ENCODE measurements at places on chromosomes 13 and 19.

DNA sequence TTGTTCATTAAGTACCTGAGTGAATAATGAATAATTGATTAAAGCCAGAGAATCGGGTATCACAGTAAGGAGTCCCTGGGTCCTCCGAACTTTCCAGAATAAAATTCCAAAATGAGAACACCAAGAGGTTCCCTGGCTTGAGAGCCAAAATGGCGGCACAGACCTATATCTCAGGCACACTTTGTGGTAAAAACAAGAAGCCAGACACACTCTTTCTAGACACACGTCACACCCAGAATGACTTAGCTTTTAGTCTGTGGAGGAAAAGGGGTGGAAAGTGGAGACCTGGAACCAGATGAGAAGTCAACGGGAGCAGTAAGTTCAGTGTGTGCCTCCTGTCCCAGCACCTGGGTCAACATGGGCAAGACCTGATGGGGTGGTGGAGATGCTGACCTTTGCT is 8.4 kb downstream of the ARL11 start:
- no peak for DNase-seq

GRCh38 chr13:86918682-86919081 is 752.5 kb upstream of the SLITRK5 start:
- no peak for DNase-seq

DNA sequence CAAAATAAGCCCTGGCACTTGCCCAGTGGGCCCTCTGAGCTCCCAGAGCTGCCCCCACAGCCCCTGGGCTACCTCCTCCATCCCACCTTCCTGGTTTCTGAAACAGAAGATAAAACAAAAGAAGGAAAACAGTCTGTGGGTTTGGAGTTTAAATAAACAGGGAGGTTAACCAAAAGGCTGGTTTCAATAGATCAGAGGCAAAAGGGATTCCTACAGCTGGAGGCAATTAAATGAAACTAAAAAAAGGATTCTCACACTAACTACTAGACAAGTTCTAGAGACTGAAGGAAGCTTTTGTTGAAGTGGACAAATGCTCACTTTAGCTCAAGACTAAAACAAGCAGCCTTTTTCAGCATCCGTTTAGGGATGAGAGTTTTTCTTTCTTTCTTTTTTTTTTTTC is 569.8 kb downstream of the FGF9 start:
- DNase-seq: no peak

GRCh38 chr13:108267347-108267746 is 2.2 kb upstream of the TNFSF13B start:
- DNase-seq: no peak

DNA sequence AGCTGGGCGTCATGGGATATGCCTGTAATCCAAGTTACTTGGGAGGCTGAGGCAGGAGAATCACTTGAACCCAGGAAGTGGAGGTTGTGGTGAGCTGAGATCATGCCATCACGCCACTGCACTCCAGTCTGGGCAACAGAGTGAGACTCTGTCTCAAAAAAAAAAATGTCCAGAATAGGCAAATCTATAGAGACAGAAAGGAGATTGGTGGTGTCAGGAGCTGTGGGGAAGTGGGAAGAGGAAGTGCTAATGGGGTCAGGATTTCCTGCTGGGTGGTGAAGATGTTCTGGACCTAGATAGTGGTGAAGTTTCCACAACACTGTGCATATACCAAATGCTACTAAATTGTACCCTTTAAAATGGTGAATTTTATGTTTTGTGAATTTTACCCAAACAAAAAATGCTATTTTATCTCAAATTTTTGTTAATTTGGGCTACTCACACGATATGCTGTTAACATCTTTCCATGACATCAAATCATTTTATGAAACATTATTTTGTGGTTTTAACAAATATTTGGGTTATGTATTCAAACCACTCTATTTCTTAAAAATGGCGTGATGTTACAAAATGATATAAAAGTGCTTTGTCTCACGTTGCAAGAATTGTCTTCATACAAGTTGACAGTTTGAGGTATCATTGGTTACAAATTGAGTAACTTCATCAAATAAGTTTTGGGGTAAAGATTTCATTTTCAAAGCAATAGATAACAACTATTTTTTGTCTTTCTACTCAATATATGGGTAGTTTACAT is 7.4 kb upstream of the CYP4F3 start:
- no peak for DNase-seq

DNA sequence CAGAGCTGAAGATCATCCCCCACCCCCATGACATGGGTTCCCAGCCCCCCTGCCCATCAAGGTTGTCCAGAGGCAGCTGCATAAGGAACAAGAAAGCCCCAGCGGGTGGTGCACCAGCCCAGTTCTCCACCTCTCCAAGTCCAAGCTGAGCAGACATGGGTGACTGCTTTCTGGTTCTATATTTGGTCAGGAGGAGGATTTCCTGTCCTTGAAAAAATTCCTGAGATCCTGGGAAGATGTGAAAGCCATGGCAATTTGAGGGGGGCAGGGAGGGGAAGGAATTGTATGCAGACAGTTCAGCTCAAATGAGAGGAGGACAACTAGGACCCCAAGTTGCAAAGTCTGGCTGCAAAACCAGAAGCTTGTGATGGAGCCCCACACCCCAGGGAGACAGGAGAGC is 55.4 kb upstream of the ADGRE5 start:
- DNase-seq: no peak

DNA sequence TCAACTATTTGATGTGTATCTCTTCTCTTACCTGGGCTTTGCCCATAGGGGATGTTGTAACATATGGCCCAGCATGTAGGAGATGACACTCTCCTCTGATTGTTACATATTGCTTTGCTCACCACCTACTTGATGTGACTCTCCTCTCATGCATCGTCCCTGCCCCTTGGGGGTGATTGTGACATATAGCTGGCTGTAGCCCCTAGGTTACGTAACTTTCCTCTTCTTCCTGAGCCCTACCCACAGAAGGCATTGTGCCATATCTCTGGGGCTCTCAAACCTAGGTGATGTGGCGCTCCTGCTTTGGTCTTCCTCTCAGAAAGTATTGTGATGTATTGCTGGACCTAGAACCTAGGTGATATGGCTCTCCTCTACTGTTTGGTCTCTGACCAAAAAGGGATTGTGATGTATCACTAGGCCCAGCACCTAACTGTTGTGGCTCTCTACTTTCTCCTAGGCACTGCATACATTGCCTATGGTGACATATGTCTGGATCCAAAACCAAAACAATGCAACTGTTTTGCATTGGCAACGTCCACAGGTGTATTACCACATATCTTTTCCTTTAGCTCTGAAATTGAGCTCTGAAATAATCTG is 71.9 kb upstream of the ZNF724 start:
- no peak for DNase-seq

DNA sequence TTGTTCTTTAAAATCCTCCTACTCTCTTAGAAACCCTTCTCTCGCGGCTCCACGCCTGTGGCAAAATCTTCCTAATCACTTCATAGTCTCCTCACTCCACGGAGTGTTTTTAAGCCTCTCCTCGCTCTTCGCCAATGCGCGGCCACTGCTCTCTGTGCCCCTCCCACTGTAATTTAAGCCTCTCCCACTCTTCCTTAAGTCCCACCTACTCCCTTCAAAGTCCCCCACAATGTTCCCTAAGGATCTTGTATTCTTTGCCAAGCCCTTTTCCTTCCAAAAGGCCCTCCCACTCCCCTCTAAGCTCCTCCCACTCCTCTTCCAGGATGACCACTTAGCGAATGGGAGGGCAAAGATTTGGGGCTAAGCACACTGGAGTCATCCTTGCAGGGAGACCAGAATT is 1.3 kb downstream of the FIZ1 start:
- DNase-seq: no peak

GRCh38 chr19:17755977-17756670 is 4.8 kb downstream of the FCHO1 start:
- DNase-seq: peak; percentile 21

Data from myocyte (in vitro differentiated cells).